AG04450 (cell line): ENCODE measurements at places on chromosomes 1 and 21.

GRCh38 chr1:219271818-219272535 is 98.3 kb downstream of the LYPLAL1 start:
- DNase-seq, result no peak

DNA sequence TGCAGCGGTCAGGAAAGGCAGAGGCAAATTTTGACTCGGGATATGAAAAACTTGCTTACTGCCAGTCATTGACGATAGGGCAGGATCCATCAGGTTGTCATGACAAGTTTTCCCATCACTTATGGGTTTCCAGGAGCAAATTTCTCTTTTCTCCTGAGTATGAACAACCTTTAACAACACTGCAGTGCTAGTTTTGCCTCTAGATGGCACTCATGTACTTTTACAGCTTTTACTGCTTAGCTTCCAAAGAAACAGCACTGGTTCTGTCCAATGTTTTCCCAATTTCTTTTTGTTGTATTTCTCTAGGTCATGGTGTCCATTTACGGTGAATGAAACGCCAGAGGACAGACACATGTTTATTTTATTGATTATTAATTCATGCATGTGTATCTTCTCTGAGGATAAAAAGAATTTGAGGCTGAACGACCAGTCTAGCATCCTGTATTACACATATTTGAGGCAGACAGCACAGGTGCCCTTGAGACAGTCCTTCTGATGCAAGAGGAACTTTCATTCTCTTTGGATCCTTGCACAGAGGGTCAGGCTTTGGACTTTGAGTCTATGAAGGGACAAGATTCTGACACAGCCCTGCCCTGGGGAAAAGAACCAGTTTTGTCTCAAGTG is 112.3 kb upstream of the TRABD2B start:
- peak; percentile 18 for DNase-seq

DNA sequence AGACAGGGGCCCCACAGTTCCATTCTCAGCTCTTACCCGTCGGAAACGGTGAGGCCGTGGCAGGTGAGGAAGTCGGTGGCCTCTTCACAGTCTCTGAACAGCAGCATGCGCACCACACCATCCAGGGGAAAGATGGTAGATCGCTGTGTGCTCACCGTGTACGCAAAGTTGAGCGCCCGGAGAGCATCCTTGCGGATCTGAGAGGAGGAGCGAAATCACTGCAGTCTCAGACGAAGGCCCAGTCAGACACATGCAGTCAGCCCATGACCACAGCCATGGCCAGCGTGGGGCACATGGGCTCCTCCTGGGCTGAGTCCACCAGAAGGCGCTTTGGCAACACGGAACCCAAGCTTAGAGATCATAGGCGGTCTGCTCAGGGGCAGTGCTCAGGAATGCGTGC is 18.5 kb downstream of the MCM3AP start:
- no peak for DNase-seq

- DNase-seq, result peak; percentile 37
Measured at GRCh38 chr1:84887261-84887934, 5.6 kb downstream of the LPAR3 start.

GRCh38 chr1:10650556-10651388 is 145.7 kb downstream of the CASZ1 start:
- DNase-seq, result no peak

- DNase-seq, result no peak
Measured at GRCh38 chr1:217535601-217536377, 95.1 kb downstream of the GPATCH2 start.

DNA sequence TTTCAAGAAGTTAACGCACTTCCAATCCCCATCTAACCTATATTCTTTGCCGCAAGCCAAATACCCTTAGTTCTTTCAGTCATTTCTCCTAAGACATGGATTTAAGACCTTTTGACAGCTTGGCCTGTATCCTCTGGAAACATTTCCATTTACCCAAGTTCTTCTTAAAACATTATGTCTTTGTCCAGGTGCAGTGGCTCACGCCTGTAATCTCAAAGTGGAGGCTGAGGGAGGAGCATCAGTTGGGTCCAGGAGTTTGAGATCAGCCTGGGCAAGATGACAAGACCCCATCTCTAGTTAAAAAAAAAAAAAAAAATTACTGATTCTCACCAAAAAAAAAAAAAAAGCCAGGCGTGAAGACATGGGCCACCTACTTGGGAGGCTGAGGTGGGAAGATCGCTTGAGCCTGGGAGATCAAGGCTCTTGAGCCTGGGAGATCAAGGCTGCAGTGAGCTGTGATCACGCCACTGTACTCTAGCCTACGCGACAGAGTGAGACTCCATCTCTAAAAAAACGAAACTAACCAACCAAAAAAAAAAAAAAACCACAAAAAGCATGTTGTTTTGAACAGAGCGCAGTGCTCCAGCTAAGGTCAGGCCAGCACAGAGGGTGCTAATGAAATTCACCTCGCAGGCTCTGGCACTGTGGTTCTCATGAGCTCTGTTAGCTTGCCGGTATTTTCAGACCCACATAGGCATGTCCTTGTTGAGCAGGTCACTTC is 36.0 kb downstream of the NUAK2 start:
- DNase-seq, result no peak

DNA sequence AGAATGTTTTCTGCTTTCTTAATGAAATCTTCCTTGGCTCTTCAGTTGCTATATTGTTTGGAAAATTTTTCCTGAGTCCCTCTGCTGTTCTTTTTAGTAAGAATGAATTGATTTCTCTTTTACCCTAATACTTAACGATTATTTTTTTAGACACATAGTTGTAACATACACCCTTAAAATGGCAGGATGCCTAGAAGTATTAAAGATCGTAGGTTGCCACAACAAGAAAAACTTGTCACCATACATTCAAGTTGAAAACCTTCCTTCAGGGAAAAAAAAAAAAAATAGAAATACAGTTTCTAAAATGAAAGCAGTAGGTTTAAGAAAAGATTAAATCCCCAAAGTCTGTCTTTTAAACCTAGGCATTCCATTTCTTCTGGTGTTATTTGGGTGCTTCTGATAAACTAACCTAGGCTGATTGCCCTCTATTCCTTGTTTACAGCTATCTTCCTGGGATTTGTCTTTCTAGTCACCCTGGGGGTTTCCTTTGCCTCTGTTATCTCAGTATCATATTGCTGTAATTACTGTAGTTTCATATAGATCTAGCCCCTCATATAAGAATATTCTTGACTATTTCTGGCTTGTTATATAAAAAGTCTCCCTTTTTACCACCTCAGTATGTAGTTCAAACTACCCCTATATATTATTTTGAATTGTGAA is 16.8 kb downstream of the SUCO start:
- no peak for DNase-seq

- no peak for DNase-seq
Measured at GRCh38 chr1:64398936-64399335, 71.0 kb upstream of the CACHD1 start.
